HuH-7 (cell line): ENCODE measurements at places on chromosomes 12 and 14.

DNA sequence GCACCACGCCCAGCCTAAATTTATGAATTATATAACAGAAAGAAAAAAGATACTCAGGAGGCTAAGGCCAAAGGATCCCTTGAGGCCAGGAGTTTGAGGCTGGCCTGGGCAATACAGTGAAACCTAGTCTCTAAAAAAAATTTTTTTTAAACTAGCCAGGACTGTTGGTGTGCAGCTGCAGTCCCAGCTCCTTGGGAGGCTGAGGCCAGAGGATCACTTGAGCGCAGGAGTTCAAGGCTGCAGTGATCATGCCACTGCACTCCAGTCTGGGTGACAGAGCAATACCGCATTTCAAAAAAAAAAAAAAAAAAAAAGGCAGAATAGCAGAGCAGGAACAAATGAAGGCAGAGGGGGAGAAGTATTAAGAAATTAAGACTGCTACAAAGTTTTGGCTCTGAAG lies 2.6 kb upstream of the PSMA6 start:
- DNase-seq = no peak

GRCh38 chr12:82931349-82932116 lies 244.8 kb downstream of the TMTC2 start:
- DNase-seq = no peak

- peak; percentile 42 for DNase-seq
Observed at GRCh38 chr14:81303258-81303935, 82.6 kb upstream of the GTF2A1 start.

DNA sequence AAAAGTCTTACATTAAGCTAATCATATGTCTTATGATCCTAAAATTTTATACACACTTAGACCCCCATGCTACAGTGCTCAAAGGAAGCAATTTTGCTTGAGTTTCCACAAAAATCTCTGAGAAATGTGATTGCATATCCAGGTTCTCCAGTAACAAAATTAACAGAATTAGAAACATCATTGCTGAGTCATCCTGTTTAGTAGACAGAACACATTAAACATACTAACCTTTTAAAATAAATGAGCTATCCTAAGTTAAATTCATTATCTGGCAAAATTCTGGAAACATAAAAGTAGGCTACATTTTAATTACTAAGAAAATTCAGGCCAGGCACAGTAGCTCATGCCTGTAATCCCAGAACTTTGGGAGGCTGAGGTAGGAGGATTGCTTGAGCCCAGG lies 94.7 kb downstream of the DENND5B start:
- no peak for DNase-seq

GRCh38 chr12:4288296-4289131 lies 15.0 kb downstream of the CCND2 start:
- no peak for DNase-seq

DNA sequence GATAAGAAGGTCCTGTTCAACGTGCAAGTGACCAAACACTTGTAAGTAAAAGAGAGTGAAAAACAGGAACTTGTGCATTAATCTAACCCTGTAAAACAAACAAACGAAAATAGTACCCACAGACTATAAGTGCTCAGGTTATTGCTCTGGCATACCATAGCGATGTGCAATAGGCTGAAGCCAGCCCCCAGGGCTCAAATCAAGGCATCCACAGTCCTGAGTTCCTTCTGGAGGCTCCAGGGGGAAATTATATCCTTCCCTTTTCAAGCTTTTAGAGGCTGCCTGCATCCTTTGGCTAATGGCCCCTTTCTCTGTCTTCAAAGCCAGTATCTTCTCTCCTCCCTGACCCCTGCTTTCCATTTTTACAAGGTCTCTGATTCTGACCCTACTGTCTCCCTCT lies 8.1 kb upstream of the CMAS start:
- DNase-seq = no peak

DNA sequence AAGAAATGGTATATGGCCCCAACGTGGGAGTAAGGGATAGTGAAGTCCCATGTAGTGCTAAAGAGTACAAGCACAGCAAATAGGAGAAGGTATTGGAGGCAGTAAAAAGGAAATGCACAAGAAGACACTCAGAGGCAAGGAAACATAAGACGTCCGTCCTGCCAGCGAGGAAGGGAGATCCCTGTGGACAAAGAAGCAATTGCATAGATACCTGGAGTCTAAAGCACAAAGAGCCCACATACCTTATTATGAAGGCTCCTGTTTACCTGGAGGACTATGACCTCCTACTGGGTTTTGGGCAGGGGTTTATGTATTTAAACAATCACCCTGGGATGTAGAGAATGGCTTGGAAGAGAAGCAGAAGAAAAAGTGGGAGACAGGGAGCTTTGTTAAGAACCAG lies 341.2 kb upstream of the DCN start:
- DNase-seq = no peak

GRCh38 chr12:74424778-74425177 lies 112.9 kb upstream of the ATXN7L3B start:
- DNase-seq = no peak

DNA sequence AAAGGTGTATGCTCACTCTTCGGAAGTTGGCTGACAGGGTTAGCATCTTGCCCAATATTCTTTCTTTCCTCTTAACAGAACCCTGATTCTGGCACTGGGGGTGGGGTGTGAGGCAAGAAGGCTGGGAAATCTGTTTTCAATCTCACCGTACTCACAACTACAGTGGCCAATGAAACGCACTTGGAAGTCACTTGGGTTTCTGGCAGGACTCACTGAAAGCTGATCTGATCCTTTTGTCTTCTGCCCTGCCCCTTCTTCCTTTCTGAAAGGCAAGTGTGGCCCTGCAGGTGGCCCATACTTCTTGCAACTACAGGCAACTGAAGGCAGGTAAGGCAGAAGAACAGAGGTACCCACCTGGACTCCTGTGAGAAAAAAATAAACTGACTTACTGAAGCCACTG lies 106.9 kb downstream of the STXBP6 start:
- DNase-seq = no peak

DNA sequence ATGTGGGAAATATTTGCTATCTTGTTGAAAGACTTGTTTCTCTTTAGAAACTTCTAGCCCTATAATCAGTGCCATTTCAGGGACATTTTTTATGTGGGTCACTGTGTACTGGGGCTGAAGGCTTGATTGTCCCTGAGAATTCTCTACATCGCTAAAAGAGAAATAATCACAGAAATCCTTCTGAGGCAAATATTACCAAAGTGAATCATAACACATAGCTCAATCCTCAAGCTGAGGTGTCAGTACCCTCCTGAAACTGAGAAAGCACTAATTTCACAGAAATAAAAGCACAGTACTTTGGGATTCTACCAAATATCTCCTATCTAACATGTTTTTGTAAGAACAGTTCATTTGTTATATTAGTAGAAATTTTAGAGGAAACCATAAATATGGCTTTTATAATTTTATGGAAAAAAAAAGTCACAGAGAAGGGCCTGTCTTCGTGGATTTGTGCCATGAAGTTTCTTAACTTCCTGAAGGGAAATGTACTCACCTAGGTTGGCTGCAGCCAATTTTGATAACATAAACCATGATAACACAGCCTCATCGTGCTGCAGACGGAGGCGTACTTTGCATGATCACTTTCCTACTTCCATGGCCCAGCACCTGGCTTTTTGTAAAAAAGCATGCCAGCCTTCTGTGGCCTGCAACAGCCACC lies 163.7 kb upstream of the HIF1A start:
- DNase-seq = no peak

DNA sequence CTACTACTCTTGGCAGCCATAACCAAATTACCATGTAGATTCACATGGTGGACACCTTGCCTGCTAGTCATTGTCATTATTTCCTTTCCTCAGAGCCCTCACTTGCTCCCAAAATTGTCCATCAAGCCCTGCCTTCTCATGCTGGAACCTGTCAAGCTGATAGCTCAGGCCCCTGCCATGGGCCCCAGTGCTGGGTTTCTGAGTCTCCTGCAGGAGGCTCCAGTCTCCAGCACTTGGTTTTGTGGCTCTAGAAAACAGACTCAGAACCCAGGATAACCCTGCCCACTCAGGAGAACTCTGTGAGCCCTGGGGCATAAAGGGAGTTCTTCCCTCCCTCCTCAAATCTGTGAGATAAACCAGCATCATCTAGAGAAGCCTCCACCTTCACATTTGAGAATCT lies 10.8 kb downstream of the KRT71 start:
- DNase-seq = no peak

DNA sequence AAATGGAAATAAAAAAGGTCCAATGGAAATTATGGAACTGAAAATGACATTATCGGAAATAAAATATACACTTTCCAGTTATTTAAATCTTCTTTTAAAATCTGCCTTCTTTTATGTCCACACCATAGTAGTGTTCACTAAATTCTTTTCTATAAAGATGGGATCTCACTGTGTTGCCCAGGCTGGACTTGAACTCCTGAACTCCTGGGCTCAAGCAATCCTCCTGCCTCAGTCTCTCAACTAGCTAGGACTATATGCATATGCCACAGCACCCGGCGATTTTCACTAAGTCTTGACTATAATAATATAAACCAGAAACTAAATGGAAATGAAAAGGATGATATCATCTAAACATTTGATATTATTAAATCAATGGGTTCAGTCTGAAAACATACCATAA lies 188.4 kb downstream of the MED13L start:
- DNase-seq = no peak

DNA sequence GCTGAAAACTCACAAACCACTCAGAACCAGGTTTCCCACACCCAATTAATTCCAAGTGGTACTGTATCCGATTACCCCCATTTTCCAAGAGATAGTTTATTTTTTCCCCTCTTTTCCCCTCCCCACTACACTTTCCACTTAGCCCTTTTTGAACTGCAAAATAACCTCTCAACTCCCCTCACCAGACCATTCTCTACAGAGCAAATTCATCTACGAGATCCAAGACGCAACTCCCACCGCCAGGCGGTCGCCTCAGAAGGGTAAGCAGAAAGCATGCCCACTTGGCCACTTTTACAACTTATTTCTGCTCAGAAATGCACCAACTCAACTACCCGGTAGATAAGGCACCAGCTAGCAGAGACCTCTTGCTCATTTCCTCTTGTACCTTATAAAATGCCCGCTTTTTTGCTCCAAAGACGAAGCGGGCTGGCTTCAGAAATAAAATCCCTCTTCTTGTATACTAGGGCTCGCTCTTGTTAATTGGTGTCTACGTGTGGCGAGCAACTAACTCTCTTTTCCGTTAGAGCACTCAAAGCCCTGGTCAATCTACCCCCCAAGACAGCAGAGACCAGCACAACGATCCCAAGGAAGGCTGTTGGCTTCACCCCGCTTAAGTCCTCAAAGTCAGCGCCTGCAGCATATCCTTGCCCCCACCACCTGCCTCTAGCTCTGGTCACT lies 910 bp upstream of the SRP54 start:
- DNase-seq = no peak

GRCh38 chr14:91154851-91155625 lies 41.2 kb downstream of the DGLUCY start:
- DNase-seq = no peak

DNA sequence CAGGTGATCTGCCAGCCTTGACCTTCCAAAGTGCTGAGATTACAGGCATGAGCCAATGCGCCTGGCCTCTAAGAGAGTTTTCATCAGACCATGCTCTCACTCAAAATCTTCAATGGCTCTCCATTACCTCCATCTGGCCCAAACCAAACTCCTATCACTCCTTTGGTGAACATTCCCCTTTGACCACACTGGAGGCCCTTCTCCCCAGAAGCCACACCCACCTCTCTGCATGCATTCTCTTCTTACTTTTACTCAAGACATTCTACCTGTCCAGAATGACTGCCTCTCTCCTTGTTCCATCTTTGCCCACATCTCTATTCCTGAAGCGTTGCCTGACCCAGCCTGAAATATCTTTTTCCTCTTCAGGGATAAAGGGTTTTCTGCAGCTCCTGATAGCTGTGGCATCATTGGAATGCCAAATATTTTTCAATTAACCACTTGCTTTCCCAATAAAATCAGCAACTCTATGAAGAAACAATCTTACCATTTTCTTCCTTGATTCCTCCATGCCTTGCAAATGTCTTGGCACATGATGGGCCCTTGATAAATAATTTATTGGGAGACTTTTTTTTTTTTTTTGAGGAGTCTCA lies 15.5 kb downstream of the PLEK2 start:
- DNase-seq = no peak

DNA sequence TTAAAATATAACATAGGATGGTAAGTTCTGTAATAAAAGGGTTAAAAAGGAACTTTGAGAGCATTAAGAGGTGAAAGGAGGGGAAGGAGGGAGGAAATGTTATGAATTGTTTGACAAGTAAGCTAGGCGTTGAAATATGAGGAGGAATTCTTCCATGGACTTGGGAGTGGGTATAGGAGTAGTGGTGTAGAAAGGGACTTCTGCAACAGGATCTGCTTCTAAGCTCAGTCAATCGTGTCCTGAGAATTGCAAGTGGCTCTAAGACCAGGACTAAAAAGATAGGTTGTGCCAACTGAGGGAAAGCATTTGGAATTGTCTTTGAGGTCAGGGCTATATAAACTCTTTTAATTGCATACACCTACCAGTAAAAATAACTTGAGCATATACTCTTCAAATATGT lies 74.1 kb upstream of the SLC38A2 start:
- no peak for DNase-seq

DNA sequence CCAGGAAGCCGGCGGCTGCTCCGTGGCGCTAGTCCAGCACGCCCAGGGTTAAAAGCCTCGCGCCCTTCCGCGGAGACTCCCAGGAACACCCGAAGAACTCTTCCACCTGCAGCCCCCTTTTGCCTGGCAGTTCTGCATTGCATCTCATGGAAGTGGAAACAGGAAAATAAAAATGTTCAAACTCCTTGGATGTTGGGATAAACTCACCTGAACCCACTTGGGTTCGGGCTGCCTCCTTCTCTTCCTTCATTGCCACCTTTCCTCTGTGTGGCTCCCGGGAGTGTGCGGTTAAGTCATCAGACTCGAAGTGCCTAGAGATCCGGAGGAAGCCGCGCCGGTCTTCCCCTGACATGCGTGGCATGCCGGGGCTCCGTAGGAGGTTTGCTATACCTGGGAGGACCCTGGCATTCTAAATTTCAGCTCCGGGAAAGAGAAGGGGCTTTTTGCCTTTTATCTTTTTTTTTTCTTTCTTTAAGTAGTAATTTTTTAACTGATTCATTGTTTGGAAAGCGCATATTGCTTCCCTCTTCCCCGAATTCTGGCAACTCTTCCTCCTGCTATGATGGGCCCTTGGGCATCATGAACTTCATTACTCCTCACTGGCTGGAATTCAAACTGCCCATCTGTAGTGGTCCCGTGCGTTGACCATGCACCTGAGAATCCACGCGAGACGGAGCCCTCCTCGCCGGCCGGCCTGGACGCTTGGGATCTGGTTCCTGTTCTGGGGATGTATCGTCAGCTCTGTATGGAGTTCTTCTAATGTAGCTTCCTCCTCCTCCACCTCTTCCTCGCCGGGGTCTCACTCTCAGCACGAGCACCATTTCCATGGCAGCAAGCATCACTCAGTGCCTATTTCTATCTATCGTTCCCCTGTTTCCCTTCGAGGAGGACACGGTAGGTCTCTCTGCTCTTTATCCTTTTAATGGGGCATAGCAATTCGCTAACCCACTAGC lies 931.4 kb downstream of the DIO2 start:
- DNase-seq = no peak

DNA sequence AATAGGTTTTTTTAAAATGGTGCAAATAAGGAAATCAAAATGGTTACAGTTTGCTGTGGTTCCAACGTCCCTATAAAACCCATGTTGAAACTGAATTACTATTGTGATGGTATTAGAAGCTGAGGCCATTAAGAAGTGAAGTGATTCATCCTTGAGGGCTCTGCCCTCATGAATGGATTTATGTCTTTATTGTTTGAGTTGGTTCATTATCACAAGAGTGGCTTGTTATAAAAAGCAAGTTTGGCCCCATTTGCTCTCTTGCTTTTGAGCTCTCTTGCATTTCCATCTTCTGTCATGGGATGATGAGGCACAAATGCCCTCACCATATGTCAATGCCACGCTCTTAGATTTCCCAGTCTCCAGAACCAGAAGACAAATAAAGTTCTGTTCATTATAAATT lies 62.3 kb downstream of the PRKD1 start:
- DNase-seq = no peak

GRCh38 chr12:50101663-50102062 lies 2.1 kb upstream of the GPD1 start:
- peak; percentile 52 for DNase-seq
